Stimulated activated CD8-positive, alpha-beta memory T cell treated with anti-CD3 and anti-CD28 coated beads, Interleukin-15, amount 100 ng/mL, for 4 hours (primary cell): ENCODE measurements at places on chromosomes 1 and 21.

DNA sequence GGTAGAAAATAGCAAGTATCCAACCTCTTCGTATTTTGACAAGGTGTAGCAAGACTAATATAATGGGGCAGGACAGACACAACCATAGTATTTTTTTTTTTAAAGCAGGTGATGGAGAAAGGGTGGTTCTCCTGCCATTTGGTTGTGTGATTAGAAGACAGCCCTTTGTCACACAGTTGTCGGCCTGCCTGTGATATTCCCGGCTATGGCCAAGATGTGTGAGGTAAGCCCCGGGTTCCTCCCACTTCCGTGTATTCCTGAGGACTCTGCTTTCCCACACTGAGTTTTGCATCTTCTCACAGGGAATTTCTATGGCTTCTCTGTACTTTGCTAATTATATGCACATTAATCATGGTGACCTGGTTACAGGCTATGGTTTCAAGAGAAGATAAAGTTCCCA lies 35.9 kb downstream of the ZNF496 start:
- DNase-seq = no peak

- no peak for DNase-seq
Observed at GRCh38 chr1:90335558-90335957, 340.6 kb downstream of the ZNF326 start.

DNA sequence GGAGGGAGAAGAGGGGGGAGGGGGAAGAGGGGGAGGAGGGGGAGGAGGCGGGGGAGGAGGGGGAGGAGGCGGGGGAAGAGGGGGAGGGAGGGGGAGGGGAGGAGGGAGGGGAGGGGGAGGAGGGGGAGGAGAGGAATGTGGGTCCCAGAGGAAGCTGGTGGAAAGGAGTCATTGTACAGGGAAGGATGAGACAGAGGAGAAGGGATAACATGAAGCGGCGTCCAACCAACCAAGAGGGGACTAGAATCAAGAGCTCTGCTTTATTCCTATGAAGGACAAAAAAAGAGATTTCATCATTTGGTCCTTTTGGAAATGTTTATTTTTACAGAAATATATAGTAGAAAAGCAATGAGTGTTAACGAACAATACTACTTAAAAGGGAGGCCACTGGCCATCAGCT lies 24.5 kb downstream of the COA6 start:
- no peak for DNase-seq

- DNase-seq = no peak
Observed at GRCh38 chr1:166040202-166040997, 126.4 kb downstream of the FAM78B start.

- DNase-seq = no peak
Observed at GRCh38 chr1:94050254-94050653, 70.7 kb downstream of the ABCA4 start.

DNA sequence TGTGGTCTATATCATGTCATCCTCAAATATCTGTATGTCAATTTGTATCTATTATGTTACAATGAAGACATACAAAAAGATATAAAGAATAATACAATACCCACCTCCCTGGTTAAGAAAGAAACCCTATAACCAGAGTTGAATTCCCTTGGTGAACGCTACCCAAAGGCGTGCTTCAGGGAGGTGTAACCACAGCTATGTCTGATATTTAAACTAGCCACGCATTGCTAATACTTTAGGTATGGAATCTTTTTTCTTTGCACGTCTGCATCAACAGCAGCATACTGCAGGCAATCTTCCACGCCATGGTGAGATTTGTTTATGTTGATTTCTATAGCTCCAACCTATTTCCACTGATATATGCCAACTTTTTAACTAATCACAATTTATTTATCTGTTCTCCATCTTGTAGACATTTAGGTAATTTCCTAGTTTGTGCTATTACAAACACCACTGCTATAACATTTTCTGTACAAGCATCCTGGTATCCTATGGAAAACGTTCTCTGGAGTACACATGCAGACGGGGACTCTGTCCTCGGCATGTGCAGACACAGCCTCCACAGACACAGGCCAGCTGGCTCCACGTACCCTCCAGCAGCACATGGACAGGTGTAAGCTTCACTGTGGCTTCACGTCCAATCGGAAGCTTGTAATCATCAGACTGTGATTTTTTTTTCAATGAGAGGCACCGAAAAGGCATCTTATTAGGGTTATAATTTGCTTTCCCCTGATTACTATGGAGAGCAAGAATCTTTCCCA lies 58.5 kb downstream of the HSF2BP start:
- no peak for DNase-seq
